ENCODE measurements at places on chromosomes 11 and 22. TPM values are rescaled to one million over a fixed set of nuclear protein-coding genes. Genes with fewer than 3 reads are reported as not detected.

FGF3 gene
- not detected for total RNA-seq

- no peaks in the 10 kb centered on the region for H3K36me3 ChIP-seq
- no peak overlapping the region for H3K4me3 ChIP-seq
- no peaks in the 10 kb centered on the region for H3K4me1 ChIP-seq
- no peak for DNase-seq
- H3K27me3 ChIP-seq: no peaks in the 10 kb centered on the region
These were observed 143.1 kb upstream of the DDI1 start for GRCh38 chr11:103893371-103893770.

DNA sequence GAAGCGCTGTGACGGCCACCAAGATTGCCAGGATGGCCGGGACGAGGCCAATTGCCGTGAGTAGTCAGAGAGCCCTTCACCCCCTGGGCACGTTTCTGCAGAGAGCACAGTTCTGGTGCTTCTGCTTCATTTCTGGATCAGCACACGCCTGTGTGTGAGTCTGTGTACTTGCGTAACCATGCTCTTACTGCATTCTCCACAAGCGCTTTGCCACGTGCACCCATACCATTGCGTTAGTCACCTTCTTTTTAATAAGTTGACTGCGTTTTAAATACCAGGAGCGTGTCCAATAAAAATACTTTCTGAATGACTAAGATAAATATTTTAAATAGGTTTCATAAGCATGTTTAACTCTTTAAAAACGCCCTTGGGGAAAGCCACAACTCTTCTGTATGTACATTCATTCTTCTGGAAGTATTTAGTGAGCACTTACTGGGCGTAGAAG is 143.0 kb upstream of the SORL1-AS1 start:
- DNase-seq: no peak
- no peaks in the 10 kb centered on the region for H3K27me3 ChIP-seq
- H3K4me1 ChIP-seq: peaks cover 16% of the 10 kb centered on the region

DNA sequence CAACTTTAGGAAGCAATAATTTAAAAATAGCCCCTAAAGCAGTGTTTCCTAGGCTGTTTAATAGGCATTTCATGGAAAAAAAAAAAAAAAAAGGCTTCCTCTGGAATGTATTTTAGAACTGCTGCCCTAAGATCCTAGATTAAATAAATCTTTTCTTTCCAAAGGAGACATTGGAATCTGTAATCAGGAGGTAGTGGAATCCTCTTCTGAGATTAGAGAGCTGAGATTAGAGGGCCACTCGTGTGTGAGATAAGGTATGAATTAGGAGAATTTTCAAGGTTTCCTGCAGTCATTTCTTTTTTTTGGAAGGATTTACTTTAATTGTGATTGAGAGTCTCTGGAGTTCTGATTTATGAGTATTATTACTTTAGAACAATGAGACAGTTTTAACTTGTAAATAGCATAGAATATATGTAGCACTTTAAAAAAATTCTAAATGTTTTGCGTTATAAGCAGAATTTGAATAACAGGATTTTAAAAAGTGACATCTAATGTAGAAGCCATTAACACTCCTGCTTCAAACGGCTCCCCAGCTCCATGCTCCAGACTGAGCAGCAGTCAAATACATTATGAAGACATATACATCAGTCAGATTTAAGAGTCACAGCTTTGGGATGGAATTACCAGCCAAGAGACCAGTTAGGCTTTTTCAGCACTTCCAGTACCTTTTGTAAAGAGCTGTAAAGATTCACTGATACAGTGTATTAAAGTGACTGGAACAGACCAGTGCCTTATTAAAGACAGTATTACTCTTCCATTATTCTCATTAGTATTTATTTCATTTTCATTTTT is 5.0 kb downstream of the EED start:
- DNase-seq: no peak
- H3K36me3 ChIP-seq: peaks cover 46% of the 10 kb centered on the region
- H3K4me1 ChIP-seq: peaks cover 48% of the 10 kb centered on the region
- H3K27me3 ChIP-seq: no peaks in the 10 kb centered on the region

GRCh38 chr11:76456571-76456970 is 11.8 kb downstream of the EMSY start:
- no peak overlapping the region for H3K4me3 ChIP-seq
- peaks cover 10% of the 10 kb centered on the region for H3K4me1 ChIP-seq
- H3K27me3 ChIP-seq: no peaks in the 10 kb centered on the region
- DNase-seq: no peak
- no peak overlapping the region for H3K27ac ChIP-seq

GRCh38 chr22:39012533-39013511 is 1.2 kb upstream of the APOBEC3C start:
- H3K4me3 ChIP-seq: no peak overlapping the region
- peaks cover 29% of the 10 kb centered on the region for H3K4me1 ChIP-seq
- no peaks in the 10 kb centered on the region for H3K36me3 ChIP-seq

GRCh38 chr22:49026494-49027367 is 800.9 kb downstream of the BRD1 start:
- DNase-seq: no peak
- H3K27ac ChIP-seq: no peak overlapping the region
- no peak overlapping the region for H3K4me3 ChIP-seq
- H3K4me1 ChIP-seq: no peaks in the 10 kb centered on the region

ANO9 gene
- 22.2 TPM for total RNA-seq

- H3K27me3 ChIP-seq: no peaks in the 10 kb centered on the region
- DNase-seq: no peak
- H3K27ac ChIP-seq: no peak overlapping the region
- H3K4me1 ChIP-seq: no peaks in the 10 kb centered on the region
These were observed 29.6 kb downstream of the DHCR7 start for GRCh38 chr11:71418643-71419042.

TENM4 gene
- not detected for total RNA-seq

GRCh38 chr11:122311216-122311755 is 195.3 kb upstream of the BLID start:
- no peak overlapping the region for H3K27ac ChIP-seq
- no peak for DNase-seq
- no peak overlapping the region for H3K4me3 ChIP-seq
- H3K4me1 ChIP-seq: no peaks in the 10 kb centered on the region
- peaks cover 9% of the 10 kb centered on the region for H3K27me3 ChIP-seq

DNA sequence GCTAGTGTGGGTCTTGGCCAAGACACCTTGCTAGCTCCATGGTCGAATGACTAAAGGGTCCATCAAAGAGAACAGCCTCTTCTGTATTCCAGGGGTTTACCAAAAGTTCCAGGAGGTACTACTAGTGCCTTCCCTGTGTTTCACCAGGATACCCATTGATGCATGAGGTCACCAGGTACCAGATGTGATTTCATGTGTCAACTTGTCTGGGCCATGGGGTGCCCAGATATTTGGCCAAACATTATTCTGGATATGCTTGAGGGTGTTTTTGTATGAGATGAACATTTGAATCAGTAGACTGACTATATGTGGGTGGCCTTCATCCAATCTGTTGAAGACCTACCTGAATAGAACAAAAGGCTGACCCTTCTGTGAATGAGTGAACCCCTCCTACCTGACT is 92.8 kb downstream of the GALNT18 start:
- H3K4me1 ChIP-seq: no peaks in the 10 kb centered on the region
- H3K36me3 ChIP-seq: no peaks in the 10 kb centered on the region
- H3K27me3 ChIP-seq: no peaks in the 10 kb centered on the region

CCDC81 gene
- 0.42 TPM for total RNA-seq

MLC1 gene
- total RNA-seq: 2.1 TPM

CHADL gene
- 0.39 TPM for total RNA-seq

DNA sequence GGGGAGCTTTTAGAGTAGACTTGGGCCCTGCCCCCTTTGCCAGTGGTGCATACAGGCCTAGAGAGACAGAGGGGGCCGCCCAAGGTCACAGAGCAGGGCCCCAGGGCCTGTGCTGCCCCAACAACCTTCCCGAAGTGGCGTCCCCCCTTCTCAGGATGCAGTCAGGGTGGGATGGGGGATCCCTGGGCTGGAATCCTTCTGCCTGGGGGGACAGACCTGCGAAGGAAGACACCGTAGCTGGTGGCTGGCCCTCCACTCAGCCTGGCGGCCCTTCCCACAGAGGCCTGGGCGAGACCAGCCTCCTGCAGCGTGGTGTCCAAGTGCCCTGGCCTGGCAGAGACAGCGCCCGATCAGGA is 14.4 kb upstream of the EHD1 start:
- H3K27ac ChIP-seq: no peak overlapping the region
- H3K36me3 ChIP-seq: peaks cover 3% of the 10 kb centered on the region
- no peak for DNase-seq
- H3K4me1 ChIP-seq: peaks cover 6% of the 10 kb centered on the region

DNA sequence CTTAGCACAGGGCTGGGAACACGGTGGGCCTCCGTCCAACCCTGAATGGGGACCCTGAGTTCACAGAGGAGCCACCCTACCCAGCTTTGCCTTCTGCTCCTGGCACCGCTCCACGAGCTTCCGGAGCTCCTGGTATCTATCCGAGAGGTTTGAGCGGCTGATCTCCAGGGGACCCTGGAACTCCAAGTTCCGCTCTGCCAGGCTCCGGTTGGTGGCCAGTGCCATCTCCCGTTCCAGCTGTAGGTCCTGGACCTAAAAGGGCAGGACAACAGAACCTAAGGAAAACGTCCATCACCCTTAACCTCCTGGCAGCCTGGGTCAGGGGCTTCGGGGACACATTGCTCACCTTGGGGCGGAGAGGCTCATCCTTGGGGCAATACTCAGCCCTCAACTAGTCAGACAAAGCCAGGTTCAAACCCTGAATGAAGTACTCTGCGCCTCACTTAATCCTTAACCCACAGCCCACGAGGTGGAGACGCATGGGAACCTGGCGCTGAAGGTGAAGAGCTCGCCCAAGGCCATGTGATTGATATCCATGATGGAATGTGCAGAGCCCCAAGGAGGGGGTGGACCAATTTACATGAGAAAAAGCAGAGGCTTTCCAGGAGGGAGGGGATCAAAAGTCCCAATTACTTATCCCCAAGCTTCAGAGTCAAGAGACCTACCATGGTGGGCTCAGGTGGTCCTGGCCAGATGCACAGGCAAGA is 27.1 kb downstream of the VPS37C start:
- H3K27ac ChIP-seq: no peak overlapping the region
- no peaks in the 10 kb centered on the region for H3K27me3 ChIP-seq
- DNase-seq: no peak
- peaks cover 7% of the 10 kb centered on the region for H3K36me3 ChIP-seq
- peaks cover 8% of the 10 kb centered on the region for H3K4me1 ChIP-seq

HTR3B gene
- not detected for total RNA-seq

- DNase-seq: no peak
- peaks cover 24% of the 10 kb centered on the region for H3K36me3 ChIP-seq
- no peaks in the 10 kb centered on the region for H3K27me3 ChIP-seq
- H3K4me1 ChIP-seq: peaks cover 23% of the 10 kb centered on the region
- H3K4me3 ChIP-seq: no peak overlapping the region
These were observed 3.9 kb downstream of the MUS81 start for GRCh38 chr11:65863889-65864705.

DNA sequence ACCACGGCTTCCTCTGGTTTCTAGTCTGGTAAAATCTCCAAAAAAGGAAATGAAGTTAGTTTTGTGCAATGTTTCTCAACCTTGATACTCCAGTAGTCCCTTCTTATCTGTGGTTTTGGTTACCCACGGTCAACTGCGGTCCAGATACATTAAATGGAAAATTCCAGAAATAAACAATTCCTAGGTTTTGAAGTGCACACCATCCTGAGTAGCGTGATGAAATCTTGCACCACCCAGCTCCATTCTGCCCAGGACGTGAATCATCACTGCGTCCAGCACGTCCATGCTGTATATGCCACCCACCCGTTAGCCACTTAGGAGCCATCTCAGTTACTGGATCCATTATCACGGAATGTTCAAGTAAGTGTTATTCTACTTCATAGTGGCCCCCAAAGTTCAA is 117.0 kb downstream of the FBXO7 start:
- DNase-seq: no peak
- no peak overlapping the region for H3K27ac ChIP-seq
- peaks cover 7% of the 10 kb centered on the region for H3K27me3 ChIP-seq
- no peaks in the 10 kb centered on the region for H3K36me3 ChIP-seq
- H3K4me1 ChIP-seq: no peaks in the 10 kb centered on the region

CHRNA10 gene
- total RNA-seq: 1.0 TPM

DNA sequence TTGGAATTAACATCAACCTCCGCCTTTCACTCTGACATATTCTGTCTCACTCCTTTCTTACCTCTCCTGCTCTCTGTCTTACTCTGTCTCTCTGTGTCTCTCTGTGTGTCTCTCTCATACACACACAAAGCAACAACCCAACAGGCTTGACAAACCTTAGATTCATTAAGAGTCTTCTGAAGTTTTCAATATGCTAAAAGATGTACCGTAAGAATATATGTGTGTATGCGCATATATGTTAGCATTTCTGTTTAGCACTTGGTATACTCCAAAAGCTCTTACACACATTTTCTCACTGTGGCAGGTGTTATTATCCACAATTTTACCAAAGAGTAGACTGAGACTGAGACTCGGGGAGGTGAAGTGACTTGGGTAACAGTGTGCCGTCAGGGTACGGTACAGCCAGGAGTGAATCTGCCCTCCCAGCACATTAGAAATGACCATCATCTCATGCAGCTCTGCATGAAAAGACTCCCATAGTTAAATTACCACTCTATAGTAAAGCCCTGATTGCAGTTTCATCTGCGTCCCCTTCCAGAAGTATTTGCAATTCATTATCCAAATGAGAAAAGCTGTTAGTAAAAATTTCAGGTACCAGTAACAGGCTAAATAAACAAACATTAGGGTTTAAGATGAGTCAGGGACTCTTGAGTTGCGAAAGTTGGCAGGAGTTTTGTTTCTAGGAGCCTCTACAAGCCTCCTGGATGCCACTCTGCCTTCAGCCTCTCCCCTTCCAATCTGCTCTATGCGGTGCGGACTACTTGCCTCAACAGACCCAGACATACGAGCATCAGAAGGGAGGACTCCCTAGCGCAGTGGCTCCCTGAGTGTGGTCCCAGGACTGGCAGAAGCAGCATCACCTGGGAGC is 195.2 kb upstream of the TMEM45B start:
- no peak for DNase-seq
- H3K36me3 ChIP-seq: no peaks in the 10 kb centered on the region
- no peak overlapping the region for H3K27ac ChIP-seq
- no peaks in the 10 kb centered on the region for H3K4me1 ChIP-seq
- H3K27me3 ChIP-seq: peaks cover 22% of the 10 kb centered on the region

GRCh38 chr11:64120951-64121569 is 44.9 kb downstream of the MACROD1 start:
- no peak overlapping the region for H3K4me3 ChIP-seq
- H3K27ac ChIP-seq: no peak overlapping the region
- no peak for DNase-seq
- H3K36me3 ChIP-seq: no peaks in the 10 kb centered on the region
- H3K4me1 ChIP-seq: peaks cover 7% of the 10 kb centered on the region

SDHD gene
- 128 TPM for total RNA-seq

Measured in activated naive CD8-positive, alpha-beta T cell treated with anti-CD3 and anti-CD28 coated beads for 36 hours (primary cell).